ENCODE measurements at places on chromosomes 13 and 19.
A peak's percentile ranks its signal among the peaks of the same experiment; 100 is the strongest.

DNA sequence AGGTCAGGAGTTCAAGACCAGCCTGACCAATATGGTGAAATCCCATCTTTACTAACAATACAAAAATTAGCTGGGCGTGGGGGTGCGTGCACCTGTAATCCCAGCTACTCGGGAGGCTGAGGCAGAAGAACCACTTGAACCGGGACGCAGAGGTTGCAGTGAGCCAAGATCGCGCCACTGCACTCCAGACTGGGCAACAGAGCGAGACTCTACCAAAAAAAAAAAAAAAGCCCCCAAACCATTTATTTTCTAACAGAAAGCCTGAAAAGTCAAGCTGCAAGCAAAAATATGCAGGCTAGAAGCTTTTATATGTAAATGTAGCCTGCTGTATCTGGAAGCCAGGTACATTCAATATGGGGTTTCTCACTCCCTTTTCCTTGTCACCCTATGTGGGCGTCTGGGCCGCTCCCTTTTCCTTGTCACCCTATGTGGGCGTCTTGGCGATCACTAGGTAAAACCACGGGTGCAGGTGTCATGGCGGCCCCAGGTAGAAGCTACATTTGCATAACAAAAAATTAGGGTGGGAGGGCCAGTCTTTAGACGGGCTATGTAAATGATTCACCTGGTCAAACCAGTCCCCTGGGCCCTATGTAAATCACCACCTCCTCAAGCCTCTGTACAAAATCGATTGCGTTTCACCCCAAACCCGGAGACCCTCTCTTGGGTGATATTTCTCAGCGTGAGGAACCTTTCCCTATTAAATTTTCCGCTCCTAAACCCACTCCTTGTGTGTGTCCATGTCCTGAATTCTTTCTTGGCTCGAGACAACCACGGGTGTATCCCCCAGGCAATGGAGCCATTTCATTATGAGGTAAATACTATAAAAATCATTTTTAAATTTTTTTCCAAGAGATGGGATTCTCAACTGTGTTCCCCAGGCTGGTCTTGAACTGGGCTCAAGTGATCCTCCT, 2.1 kb downstream of the TRIM13 start:
- no peak for DNase-seq

- no peak for DNase-seq
Measured at GRCh38 chr19:2629491-2630351, 72.8 kb downstream of the GNG7 start.

- DNase-seq: no peak
Measured at GRCh38 chr19:51352783-51353360, 10.9 kb upstream of the VSIG10L start.

- DNase-seq: no peak
Measured at GRCh38 chr13:69487576-69487975, 620.0 kb upstream of the ATXN8OS start.

DNA sequence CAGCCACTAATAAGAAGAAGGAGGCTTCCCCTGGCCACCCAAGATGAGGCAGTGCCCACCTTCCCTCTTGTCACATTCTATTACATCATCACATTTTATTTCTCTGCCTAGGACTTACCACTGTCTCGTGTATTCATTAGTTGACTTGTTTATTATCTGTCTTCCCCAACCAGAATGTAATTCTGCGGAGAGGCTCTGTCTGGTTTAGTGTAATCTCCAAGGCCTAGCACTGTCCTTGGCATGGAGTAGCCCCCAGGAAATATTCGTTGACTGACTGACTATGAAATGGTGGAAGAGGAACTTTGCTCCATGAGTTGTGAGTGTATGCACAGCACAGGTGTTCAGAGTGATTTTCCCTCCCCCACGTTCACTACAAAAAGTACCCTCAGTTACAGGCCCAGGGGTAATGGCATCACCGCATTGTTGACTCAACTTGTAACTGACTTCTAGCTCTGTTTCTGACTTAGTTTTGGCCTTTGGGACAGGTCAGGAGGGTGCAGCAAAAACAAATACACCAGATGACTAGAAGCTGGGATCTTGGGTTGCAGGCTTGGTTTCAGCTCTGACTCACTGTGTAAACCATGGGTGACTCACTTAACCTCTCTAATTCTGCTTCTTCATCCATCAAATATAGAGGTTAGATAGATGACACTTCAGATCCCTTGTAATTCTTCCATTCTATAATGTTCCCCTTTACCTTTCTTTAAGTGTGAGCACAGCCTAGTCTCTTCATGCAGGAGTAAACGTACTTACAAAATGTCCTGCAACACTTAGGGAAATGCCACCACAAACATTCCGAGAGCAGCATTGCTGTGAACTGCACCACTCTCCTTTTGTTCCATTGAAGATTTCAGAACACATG, 229.7 kb downstream of the KCNRG start:
- DNase-seq: peak; percentile 51

GRCh38 chr13:57630661-57631595, 616 bp upstream of the PCDH17 start:
- DNase-seq: no peak

DNA sequence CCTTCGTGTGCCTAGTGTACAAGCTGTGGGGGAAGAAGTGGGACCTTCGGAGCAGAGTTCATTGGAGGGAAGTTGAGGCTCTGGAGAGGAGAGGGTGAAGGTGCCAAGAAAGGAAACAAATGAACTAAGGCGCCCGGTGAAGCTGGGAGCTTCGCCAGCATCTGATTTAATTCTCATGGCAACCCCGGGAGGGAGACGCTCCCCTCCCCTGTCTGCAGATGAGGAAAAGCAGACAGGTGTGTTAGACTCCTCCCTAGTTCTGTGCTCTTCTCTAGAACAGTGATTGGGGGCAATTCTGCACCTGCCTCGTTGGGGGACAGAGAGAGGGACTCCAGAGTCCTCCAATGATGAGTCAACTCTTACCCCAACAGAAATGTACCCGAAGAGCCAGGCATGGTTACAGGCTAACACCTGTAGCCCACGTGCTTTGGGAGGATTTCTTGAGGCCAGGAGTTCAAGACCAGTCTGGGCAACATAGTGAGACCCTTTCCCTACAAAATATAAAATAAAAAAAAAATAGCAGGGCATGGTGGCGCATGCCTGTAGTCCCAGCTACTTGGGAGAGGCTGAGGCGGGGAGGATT, 4.2 kb downstream of the SSC5D start:
- DNase-seq: no peak

DNA sequence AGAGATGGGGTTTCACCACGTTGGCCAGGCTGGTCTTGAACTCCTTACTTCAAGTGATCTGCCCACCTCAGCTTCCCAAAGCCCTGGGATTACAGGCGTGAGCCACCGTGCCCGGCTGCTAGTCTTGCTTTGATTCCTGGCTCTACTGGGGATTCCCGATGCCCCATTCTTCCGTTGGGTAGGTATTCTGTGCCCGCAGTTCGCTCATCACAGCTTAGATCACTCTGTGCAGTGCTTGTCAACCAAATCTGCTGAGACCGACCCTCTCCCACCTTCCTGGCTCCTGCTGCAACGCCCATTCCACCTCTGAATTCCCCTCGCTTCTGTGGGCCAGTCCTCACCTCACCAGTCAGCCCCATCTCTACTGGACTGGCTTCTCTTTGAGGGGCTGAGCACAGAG, 4.6 kb upstream of the ZNF414 start:
- DNase-seq: no peak

- no peak for DNase-seq
Measured at GRCh38 chr19:38062959-38063761, 156.2 kb downstream of the SIPA1L3 start.

DNA sequence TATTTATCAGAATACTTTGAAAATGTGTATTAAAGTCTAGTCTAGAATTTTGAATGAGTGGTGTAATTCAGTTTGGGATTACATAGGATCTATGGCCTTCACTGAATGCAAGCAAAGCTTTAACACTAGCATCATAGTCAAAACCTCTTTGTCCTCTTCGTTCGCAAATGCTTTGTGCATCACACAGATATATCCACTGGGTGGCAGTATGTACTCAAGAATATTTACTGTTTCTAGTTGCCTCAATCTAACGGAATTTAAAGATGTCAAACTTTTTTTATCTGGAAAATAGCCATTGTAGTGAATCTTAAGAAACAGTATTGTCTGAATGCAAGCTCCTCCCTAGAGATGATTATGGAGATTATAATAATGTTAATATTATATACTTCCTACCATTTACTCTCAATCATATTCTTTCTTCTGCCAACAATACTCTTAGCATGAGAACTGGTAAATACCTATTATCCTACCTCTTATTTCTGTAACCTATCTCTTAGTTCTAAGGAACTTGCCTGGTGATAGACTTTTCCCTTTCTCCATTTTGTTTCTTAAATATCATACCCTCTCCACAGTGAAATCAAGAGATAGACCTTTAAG, 25.8 kb downstream of the LACC1 start:
- peak; percentile 53 for DNase-seq

DNA sequence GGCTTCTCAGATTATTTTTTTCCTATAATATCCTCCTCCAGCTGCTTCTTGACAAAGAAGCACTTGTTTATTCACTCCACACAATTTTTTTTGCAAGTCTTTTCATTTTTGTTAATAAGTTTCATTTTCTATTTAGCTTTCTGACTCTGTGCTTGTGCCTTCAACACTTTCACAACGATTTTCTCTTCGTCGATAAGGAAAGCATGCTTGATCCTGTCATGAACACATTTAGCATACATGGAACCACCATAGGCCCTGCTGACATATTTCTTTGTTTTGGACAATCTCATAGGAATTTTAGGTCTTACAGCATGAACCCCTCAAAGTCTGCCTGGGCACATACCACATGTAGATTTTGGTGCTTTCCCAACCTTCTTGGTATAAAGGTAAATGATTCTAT, 346.0 kb downstream of the KCNRG start:
- DNase-seq: no peak

DNA sequence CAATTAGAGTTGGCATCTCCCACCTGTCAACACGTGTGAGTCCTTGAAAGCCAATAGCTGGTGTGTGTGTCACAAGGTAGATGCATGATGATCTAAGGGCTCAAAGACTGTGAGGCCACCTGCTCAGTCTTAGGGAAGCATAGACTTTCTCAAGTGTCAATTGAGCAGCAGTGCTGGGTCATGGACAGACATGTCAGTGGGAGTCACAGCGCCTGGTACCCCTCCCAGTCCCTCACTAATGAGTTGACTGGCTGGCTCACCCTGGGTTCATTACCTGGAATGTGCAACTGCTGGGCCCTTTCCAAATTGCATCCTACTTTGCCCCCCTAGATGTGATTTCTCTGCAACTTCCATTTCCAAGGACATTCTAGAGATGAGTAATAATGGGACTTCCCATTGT, 9.1 kb upstream of the PSG6 start:
- DNase-seq: no peak

- no peak for DNase-seq
Measured at GRCh38 chr13:73901324-73902068, 232.7 kb downstream of the KLF12 start.

GRCh38 chr19:3833578-3834348, 35.1 kb downstream of the ZFR2 start:
- DNase-seq: no peak

DNA sequence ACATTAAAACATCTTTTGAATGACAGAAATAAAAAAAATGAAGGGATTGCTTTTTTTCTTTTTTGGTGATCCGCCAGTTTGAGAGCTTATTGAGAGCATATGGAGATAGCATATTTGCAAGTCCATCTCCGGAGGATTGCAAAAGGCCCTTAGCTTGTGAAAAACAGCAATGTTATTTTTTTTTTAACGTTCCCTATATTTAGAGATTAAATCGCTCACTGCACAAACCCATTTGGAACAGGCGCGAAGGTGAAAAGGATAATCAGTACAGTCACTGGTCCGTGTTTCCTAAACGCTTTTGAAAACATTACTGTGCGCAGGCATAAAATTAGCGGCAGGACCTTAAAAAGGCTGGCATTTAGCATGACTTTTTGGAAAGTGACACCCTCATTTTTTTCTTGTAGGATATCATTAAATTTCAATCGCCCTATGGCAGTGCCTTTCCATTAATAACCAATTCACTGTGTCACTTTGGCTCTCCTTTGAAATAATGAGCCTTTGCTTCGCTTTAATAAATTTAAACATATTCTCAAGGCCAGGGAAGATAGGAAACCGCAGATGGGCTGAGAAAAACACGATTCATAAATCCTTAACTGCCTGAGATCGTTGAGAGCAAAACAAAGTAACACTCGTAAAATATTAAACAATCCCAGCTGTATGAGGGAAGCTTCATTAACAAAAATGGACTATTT, 342.2 kb downstream of the DACH1 start:
- DNase-seq: no peak

- peak; percentile 80 for DNase-seq
Measured at GRCh38 chr19:52570000-52570861, at the start of gene ZNF701. ZNF701 (plus strand) TSS chr19:52570287; CDS start chr19:52574148, 3,861 bp downstream.

DNA sequence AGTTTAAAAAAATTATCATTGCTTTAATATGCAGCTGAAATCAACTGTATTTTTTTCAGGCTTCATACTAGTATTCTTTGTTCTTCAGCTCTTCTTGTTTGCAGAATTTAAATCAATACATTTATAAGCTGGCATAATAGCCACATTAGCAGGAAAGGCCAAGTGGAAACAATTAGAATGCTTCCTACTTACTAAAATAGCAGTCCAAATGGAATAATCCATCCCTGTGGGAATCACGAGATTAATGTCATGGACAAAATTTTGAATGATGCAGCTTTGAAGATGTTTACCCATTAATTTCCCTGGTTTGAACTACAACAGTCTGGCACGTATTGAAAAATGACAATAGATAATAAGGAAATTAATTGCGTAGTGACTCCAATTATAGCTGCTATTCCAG, 2650.8 kb downstream of the PCDH9 start:
- DNase-seq: no peak

DNA sequence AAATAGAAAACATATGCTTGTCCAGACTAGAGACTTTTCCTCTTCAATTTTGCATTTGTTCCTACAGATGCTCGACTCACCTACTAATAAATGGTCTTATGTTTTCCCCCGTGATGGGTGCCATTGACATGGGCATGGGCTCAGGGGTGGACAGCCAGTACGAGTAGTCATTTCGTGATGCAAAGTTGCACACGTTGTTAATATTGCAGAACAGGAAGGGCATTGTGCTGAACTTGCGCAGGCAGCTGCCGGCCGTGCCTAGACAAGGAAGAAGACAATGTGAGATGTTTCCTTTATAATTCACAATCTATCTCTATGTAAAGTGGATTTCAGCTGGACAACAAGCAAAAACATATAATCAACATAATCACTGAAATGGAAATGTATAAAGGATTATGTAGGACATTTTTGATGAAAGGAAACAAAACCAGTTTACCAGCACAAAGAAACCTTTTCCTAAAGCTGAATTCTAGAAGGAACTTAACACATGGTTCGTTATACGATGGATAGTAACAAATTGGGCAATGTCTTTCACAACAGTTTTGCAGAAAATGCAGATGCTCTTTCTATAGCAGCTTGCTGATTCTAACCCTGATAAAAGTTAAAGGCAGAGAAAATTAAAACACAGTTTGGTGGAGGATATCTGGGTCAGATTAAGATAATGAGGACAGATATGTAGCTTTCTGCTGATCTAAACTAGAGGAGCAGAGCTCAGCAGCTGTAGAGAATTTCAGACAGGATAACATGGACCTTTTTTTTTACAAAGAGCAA, 145.7 kb downstream of the COL4A1 start:
- DNase-seq: no peak

DNA sequence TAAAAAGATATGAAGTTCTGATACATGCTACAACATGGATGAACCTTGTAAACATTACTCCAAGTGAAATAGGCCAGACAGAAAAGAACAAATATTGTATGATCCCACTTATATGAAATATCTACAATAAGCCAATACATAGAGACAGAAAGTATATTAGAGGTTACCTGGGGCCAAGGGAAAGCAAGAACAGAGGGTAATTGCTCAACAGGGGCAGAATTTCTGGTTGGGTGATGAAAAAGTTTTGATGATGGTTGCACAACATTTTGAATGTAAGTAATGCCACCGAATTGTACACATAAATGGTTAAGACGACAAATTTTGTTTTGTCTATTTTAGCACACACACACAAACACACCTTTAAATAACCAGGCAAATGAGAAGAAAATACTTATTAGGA, 268.4 kb downstream of the FOXO1 start:
- no peak for DNase-seq

Data from GDM1 (cell line).